ENCODE measurements at places on chromosomes 11 and 22. TPM values are rescaled to one million over a fixed set of nuclear protein-coding genes. Genes with fewer than 3 reads are reported as not detected.
A peak's percentile ranks its signal among the peaks of the same experiment; 100 is the strongest.

Gene SCUBE1
- 25.9 TPM for total RNA-seq

Gene BARX2
- not detected for total RNA-seq

GRCh38 chr11:44775366-44775984 lies 48.7 kb downstream of the TSPAN18 start:
- DNase-seq = peak; percentile 78
- H3K36me3 ChIP-seq = no peaks in the 10 kb centered on the region
- no peaks in the 10 kb centered on the region for H3K27me3 ChIP-seq

GRCh38 chr11:10388101-10388500 lies 67.0 kb upstream of the AMPD3 start:
- H3K27me3 ChIP-seq = no peaks in the 10 kb centered on the region
- H3K4me1 ChIP-seq = peaks cover 4% of the 10 kb centered on the region
- no peak for DNase-seq
- H3K4me3 ChIP-seq = no peak overlapping the region
- H3K27ac ChIP-seq = no peak overlapping the region

- H3K4me1 ChIP-seq = peaks cover 50% of the 10 kb centered on the region
- no peaks in the 10 kb centered on the region for H3K36me3 ChIP-seq
- H3K27ac ChIP-seq = no peak overlapping the region
These were observed 13.7 kb downstream of the ARHGEF17 start for GRCh38 chr11:73321604-73322381.
